GM12891 (cell line): ENCODE measurements at places on chromosomes 4 and X.
A peak's percentile ranks its signal among the peaks of the same experiment; 100 is the strongest.

- DNase-seq = no peak
Observed at GRCh38 chr4:153159016-153159415, 45.2 kb upstream of the TRIM2 start.

DNA sequence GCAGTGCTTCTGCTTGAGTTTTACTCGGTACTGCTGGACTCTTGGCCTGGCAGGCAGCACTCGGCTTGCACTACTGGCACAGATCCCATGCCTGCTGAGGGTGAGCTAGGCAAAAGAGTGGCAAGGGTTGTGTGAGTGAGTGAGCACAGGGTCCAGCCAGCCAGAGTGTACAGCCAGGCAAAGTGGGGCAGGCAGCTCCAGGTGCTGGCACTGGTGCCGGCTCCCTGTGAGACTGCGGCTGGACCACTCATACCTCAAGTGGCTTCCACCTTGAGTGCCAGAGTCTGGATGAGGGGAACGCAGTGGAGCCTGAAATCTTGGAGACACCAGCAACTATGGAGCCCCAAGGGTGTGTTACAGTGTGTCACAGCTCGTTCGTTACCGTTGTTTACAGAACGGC is 1451.9 kb upstream of the AGA start:
- DNase-seq = no peak

GRCh38 chr4:90001023-90001422 is 106.4 kb downstream of the MMRN1 start:
- DNase-seq = no peak

GRCh38 chr4:123661080-123661737 is 264.6 kb downstream of the SPRY1 start:
- no peak for DNase-seq

DNA sequence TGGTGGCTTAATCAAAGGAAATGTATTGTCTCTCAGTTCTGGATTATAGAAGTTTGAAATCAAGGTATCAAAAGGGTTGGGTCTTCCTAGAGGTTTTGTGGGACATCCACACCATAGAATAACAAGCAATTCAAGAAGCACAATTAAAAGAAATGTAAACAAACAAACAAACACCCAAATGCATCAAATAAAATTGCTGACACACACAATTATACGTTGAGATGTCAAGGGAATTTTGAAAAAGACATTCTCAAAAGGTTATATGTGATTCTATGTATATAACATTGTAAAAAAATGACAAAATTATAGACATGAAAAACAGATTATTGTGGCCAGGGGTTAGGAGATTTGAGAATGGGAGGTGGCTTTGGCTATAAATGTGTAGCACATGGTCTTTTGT is 250.7 kb upstream of the AGA start:
- DNase-seq = no peak

GRCh38 chrX:71253253-71254091 is 468 bp downstream of the ZMYM3 start:
- no peak for DNase-seq

- peak; percentile 7 for DNase-seq
Observed at GRCh38 chrX:115690511-115691216, 129.7 kb downstream of the PLS3 start.

DNA sequence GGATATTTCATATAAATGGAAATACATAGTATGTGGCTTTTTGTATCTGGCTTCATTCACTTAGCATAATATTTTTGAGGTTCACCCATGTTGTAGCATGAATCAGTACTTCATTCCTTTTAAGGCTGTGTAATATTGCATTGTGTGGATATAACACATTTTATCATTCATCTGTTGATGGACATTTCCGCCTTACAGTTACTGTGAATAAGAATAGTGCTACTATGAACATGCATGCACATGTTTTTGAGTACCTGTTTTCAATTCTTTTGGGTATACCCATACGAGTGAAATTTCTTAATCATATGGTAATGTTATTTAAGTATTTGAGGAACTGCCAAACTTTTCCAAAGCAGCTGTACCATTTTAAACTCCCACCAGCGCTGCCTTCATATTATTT is 539.6 kb upstream of the DIPK2B start:
- no peak for DNase-seq

GRCh38 chr4:152072001-152072485 is 311.2 kb upstream of the GATB start:
- no peak for DNase-seq

GRCh38 chr4:78297116-78297800 is 240.1 kb downstream of the FRAS1 start:
- no peak for DNase-seq

DNA sequence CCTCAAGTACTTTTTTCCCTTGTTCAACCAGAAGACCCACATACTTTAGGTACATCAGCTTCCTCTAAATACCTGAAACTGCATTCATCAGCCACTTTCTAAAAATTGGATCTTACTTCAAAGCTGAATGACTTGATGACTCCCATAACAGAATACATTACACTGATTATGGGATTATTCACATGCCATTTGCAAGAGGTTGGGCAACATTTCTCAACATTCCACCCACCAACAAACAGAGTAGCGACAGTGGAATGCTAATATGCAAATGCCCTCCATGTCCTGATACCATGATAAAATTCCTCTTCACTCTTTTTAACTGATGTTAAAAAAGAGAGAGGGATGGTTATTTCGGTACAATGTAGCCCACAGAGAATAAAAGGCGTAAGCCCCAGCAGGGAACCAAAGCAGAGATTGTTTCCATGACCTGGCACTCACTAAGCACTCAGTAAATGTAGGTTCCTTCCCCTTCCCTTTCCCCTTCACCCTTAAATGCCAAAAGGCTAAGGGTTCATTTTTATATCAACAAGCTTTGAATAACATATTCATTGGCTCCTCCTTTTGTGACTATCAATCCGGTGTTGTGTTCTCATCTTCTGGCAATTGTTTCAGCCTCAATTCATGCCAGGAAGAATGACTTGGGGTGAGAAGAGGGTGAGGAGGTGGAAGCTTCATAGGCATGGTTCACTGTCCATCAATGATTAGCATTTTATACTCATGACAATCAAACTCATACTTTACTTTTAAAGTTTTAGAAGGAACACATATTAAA is 317.2 kb downstream of the DHX15 start:
- DNase-seq = no peak

- DNase-seq = no peak
Observed at GRCh38 chrX:110373310-110373709, 14.7 kb downstream of the RTL9 start.

DNA sequence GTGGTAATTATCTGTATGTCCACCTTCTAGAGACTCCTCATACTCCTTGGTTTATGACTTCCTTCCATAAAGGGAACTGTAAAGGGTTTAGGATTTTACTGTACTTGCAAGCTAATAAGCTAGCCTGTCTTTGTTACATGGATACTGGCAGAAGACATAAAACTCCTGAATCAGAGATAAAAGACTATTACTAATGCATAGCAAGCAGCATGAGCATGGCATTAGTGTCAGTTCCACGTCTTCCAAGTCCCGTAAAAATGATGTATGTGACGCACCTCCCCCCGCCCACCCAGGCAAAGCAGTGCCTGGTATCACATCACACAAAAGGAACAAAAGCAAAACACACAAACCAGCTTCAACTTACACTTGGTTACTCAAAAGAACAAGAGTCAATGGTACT is 71.0 kb downstream of the SLC10A6 start:
- no peak for DNase-seq

DNA sequence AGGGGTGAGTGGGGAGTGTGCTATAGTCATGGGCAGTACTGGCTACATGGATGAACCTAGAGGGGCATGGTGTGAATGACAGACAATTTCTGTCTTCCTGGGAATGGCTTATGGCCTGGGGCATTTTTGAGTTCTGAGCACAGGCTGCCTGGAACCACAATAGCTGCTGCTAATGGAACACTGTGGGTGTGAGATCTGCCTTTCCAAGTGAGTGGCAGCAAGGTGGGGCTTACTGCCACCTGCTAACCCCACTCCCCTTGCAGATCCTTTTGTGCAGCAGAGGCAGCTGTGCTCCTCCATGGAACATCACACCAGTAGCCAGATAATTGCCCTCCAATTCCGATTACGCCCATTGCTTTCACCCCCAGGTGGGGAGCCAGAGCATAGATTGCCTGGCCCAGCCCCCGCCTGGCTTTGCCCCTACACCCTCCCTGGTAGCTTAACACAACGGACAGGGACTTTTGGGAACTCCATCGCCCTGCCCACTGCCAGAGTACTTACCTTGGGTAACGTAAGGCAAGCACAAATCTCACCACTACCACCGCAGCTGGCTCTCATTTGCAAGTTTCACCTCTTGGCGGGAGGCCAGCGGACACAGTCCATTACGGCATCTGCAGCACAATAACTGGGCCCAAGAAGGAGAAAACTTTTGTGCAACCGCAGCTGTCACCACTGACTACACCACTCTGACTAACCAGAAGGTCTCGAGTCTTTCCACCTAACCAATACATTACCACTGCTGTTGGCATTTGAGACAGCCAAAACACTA is 421.2 kb upstream of the NWD2 start:
- no peak for DNase-seq

DNA sequence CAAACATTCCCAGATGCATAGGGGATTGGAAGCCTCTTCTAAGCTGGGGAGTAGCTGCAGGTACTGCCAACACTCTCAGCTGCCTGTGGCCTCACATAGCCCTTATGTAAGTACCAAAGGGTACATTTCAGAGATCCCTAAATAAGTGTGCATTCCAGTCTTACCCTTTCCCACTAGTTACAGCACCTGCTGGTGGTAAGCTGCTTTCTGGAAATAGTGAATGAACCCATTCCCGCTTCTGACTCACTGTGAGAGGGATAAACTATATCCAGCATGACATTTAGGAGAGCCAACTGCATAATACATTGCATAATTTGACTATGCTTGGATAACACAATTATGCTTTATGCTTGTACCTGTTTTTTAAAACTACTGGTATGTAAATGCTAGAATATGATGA is 149.0 kb downstream of the FAM13A start:
- DNase-seq = no peak

GRCh38 chrX:53674581-53674980 is 11.9 kb downstream of the HUWE1 start:
- no peak for DNase-seq

GRCh38 chr4:101981756-101982155 is 191.2 kb downstream of the BANK1 start:
- DNase-seq = no peak

GRCh38 chr4:187921946-187922623 is 73.5 kb upstream of the ZFP42 start:
- DNase-seq = no peak

DNA sequence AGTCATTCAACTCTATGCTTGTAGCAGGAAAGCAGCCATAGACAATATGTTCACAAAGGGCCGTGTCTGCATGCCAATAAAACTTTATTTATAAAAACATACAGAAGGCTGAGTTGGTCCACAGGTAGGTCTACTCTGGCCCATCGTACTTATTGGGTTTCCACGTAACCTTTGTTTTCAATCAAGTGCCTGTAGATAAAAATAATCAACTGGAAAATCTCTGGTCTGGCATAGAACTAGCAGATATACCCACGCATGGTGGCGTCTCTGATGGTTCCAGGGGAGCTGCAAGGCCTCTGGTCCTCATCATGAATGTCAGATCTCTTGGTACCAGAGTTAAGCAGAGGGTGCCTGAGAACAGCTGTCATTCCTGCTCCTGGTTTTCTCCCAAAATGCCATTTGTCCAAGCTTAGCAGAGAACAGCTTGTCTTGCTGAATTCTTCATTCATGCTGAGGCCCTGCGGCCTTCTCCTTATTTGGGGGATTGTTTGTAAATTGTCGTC is 31.4 kb upstream of the JAKMIP1 start:
- no peak for DNase-seq

DNA sequence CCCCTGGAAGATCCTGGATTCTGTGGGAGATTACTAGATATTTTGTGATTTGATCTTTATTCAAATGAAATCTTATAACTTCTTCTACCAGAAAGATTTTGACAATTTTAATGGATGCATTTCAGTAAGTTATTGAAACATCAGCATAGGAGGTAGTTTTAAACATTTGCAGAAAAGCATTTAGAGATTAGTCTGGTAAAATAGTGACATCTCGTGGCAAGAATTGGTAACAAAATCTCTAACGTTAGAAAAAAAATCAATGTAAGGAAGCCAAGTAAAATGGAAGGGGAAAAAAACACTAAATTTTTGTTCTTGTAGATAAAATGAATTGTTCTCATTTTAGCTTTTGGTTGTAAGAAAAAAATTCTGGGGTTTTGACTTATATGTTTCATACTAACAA is 73.3 kb downstream of the TASL start:
- no peak for DNase-seq

- no peak for DNase-seq
Observed at GRCh38 chr4:99855678-99856077, 38.5 kb downstream of the LAMTOR3 start.

- no peak for DNase-seq
Observed at GRCh38 chr4:74066232-74066631, 27.7 kb upstream of the CXCL3 start.

- peak; percentile 5 for DNase-seq
Observed at GRCh38 chrX:22748093-22748999, 251.4 kb upstream of the DDX53 start.

GRCh38 chrX:21723084-21723483 is 34.8 kb downstream of the SMPX start:
- no peak for DNase-seq

DNA sequence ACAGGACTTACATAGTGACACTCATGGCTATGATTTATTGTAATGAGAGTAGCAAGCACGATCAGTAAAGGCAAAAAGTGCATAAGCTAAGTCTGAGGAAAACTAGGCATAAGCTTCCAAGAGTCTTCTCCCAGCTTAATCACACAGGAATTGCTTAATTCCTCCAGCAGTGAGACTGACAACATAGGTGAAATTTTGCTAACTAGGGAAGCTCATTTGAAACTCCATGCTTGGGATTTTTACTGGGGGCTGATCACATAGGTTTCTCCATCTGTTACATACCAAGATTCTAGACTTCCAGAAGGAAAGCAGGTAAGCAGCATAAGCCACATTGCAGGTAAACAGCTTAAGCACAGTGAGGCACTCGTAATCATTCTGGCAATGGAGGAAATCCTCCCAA is 71.8 kb upstream of the FHDC1 start:
- DNase-seq = no peak

GRCh38 chrX:139692506-139692849 is 15.5 kb downstream of the MCF2 start:
- no peak for DNase-seq

DNA sequence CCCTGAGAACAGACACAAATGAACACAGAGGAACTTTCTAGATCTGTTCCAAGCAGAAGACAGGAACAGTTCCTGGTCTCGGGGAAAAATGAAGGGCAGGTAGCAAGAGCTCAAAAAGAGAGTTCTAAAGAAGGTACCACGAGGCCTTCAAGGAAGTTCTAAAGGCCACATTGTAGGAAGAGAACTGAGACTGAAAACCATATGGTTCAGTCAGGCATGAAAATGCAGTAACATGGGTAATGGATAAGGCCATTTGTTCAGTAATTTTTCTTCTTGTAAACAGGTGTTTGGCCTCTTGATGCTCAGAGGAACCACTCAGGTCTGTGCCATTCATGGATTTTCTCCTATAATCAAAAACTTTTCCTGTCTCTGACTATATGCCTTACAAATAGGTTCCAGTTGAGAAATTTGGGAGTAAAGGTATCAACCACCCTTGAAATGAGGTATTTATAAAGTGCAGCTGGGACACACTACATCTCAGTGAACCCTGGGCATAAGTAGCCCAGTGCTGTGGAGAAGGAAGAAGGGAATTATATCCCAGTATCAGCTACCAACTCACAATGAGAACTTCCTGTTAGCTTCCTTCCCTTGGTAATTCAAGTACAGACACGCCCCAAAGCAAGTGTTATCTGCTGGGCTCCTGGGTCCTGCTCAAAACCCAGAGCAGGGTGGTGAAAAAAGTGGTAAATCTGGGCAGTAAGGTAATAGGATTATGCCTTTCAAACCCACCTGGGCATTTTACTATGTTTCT is 277.9 kb downstream of the KLHL13 start:
- no peak for DNase-seq
